ENCODE measurements at places on chromosomes 6 and 20.

GRCh38 chr6:158185729-158186456, 17.7 kb downstream of the GTF2H5 start:
- no peak for DNase-seq

GRCh38 chr20:8000796-8001195, 18.8 kb downstream of the TMX4 start:
- no peak for DNase-seq

DNA sequence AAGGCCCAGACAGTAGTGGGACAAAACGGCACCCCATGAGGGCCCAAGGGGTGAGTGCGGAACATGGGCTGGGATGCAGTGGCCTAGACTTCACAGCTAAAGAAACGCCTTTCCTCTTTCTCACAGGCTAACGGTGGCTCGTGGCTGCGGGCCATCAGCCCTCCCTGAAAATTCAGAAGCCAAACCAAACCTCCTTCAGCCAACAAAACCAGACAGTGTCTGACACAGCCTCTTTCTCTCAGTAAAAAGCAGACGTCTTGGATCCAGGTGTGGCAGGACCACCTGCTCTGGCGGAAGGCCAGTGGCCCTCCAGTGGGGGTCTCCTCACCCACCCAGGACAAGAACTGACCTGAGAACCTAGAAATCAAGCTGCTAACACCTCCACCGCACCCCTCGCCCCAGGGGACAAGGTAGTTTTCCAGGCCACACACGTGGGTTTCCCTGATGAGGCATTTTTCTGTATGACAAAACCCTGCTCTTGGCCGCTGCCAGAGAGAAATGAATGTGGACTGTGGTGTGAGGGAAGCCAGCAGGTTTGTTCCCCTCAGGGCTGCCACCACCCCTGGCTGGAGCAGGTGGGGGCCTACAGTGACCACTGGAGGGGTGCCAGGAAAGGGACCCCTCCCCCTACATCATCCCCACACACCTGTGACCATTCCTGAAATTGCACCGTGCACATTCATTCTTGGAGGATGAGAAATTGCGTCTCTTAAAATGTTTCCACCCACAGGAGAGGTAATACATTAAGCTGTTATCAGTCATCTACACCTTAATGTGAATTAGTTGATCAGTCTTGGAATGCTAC, 76.8 kb upstream of the PIM1 start:
- DNase-seq, result no peak

DNA sequence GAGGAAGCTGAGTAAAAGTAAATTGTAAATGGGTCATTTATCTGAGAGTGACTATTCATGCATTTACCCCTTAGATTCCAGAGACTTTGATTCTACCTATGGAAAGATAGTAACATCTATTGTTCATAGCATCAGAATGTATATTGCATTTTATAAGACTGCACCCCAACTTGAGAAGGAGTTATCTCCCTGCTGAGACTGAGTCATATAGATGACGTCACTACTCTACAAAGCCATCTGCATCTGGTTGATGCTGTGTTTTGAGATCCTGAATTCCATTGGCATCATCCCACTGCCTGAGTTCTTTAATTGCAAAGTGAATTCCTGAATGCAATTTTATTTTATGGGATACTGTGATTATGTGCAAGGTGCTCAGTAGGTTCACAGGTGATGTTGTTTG, 444.0 kb upstream of the SLC35B3 start:
- no peak for DNase-seq

DNA sequence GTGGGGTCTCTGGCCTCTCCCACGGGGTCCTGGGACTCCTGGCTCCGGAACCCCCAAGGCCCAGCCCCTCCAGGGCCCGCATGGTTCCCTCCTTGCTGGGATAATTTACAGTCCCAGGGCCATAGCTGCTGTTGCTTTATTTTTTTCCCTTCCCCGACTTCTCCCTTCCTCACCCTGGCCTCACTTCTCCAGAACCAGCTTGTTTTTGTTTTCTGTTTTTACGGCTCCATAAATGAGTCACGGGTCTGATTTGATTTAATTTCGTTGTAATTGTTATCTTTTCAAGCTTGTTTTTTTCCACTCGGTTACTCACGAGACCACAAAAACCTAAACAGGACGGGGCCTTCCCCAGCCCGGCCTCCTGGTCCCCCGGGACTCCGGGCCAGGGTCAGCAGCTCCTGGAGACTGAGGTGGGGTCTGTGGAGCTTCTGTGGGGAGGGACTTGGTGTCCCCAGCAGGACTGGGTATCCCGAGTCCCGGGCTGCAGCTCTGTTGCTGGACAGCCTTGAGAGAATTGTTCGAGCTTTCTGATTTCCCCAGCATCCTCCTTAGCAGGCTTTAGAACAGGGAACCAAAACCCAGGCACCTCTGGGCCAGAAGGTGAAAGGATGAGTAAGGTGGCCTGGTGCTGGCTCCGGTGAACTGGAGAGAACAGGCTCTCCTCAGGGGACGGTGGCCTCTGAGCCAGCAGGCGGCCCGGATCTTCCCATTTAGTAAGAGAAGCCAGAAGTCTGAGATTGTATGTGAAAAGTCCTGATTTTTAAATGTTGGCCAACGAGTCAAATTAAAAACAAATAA, 94.9 kb downstream of the CEBPB start:
- no peak for DNase-seq

DNA sequence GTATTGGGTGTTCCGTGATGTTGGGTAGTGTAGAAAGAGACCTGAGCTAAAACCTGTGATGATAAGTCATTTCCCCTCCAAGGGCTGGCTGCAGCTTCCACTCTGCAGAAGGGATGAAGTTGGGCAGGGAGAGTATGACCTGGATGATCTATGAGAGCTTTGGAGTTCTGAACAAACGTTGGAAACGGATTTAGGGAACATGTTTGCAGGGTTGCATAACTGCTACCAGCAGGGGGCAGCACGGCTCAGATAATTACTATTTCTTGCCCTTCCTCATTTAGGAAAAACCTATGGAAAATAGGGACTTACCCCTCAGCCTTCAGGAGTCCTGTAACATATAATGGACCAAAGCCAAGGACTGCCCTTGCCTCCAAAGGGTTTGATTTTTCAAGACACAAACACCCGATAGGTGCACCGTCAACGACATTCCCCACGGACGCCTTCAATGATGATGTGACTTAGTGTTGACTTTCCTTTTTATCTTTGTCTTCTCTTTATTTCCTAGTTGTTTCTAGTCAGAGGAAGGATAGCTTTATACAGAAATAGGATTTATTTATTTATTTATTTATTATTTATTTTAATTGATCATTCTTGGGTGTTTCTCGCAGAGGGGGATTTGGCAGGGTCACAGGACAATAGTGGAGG, 164.9 kb upstream of the SASH1 start:
- DNase-seq, result no peak

- DNase-seq, result no peak
Measured at GRCh38 chr6:114559419-114559818, 216.6 kb upstream of the HS3ST5 start.

- no peak for DNase-seq
Measured at GRCh38 chr6:31727717-31728671, 1.1 kb downstream of the DDAH2 start.

Data from epithelial cell of prostate (primary cell).